Type B pancreatic cell (in vitro differentiated cells): ENCODE measurements at places on chromosomes 3 and 15. TPM values are rescaled to one million over a fixed set of nuclear protein-coding genes. Genes with fewer than 3 reads are reported as not detected.
A peak's percentile ranks its signal among the peaks of the same experiment; 100 is the strongest.

GRCh38 chr3:170811515-170811914, 58.5 kb downstream of the RPL22L1 start:
- H3K27me3 ChIP-seq, result peaks cover 3% of the 10 kb centered on the region
- no peak overlapping the region for H3K4me3 ChIP-seq
- H3K27ac ChIP-seq, result peak overlapping the region; percentile 23
- peaks cover 57% of the 10 kb centered on the region for H3K4me1 ChIP-seq
- no peak for DNase-seq
- H3K36me3 ChIP-seq, result no peaks in the 10 kb centered on the region

GRCh38 chr3:46996689-46997452, 17.4 kb downstream of the NBEAL2 start:
- H3K36me3 ChIP-seq, result no peaks in the 10 kb centered on the region
- H3K4me1 ChIP-seq, result peaks cover 4% of the 10 kb centered on the region

The VIPR1 gene
- total RNA-seq, result 4.7 and 5.6 TPM in 2 replicates

DNA sequence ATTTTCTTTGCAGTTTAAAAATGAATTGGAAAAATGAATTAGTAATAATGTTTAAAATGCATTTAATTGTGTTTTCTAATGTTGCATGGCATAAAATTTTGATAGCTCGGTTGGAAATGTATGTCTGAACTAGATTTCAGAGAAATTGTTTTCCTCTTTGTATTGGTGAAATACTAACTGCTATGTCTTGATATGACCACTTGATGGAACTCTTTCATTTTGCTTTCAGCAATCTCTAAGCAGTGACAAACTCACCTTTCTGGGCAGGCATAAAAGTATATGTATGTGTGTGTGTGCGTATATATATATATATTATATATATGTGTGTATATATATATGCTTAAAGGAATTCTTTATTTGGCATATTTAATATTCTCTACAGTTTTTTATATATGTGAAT, 239.3 kb upstream of the ZNF717 start:
- H3K4me1 ChIP-seq, result peaks cover 4% of the 10 kb centered on the region
- H3K27me3 ChIP-seq, result peaks cover 3% of the 10 kb centered on the region
- H3K27ac ChIP-seq, result no peak overlapping the region
- no peak for DNase-seq
- no peak overlapping the region for H3K4me3 ChIP-seq

DNA sequence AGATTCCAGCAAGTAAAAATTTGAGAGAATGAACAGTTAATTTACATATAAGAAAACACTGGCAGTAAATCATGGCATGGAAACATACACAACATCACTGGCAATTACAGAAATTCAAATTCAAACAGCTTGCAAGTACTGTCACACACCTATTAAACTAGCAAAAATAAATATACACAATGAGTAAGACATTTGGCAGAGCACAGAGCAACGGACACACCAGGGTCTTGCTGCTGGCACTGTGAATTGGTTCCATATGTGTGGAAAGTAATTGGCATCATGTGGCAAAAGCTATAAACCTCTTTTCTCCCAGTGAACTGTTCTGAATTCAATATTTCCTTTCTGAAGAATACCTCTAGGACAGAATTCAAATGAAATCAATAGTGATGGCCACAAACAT, 78.3 kb downstream of the LRRK1 start:
- no peak overlapping the region for H3K4me3 ChIP-seq
- no peaks in the 10 kb centered on the region for H3K36me3 ChIP-seq
- no peak overlapping the region for H3K27ac ChIP-seq
- no peak for DNase-seq

DNA sequence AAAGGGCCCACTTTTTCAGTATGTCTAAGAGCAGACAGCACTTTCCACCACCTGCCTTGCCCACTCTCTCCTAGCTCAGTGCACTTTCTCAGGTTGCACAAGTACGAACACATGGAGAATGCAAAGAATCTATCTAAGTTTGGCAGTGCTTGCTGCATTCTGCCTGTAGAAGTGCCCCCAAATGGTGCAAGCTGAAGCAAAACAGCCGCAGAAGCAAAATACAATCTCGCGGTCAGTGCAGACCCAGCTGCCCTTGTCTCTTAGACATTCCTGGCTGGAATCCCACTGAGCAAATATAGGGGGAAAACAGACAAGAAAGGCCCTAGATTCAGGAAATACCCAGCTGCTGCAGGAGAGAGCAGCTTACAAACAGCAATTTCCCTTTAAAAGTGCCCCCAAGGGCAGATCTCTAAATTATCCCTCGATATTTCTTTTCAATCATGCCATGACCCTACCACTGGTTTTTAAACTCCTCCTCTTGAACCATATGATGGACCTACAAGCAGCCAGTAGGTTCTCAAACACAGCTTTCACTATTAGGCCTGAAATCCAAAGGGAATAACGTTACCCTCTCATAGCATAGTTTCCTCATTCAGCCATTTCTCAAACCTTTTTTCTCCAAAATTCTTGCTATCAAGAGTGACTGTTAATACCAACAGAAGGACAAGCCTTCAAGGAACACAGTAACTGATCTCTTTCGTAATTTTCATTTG, 67.0 kb downstream of the TNIK start:
- no peak for DNase-seq
- no peaks in the 10 kb centered on the region for H3K36me3 ChIP-seq
- no peaks in the 10 kb centered on the region for H3K27me3 ChIP-seq
- peak overlapping the region; percentile 10 for H3K27ac ChIP-seq
